ENCODE measurements at places on chromosomes 4 and X.

DNA sequence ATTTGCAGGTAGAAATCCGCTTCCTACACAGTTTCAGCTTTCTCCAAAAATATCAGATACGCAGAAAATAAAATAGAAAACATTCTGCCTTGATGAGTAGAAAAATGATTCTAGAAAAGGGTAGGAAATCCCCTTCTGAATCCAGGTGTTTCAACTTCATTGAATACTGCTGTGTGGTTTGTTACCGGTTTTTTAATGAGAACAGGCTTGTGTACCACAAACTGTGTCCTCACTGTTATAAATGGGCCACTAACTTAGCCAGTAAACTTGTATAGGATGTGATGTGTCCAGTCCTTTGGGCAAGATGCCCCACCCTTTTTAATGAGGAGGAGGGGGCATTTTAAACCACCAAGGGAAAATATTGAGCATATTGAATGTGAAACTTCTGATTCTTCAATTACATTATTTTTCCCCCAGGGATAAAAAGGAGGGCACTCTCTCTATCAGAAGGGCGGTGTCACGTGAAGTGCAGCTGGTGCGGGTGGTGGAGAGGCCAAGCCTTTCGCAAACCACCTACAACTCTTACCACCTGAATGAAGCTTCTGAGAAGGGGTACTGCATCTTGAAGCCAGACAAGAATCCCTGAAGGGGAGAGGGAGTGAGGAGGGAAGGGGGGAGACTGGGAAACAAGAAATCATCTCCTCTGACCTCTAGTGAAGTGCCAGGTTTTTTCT lies 4.5 kb downstream of the CXXC4 start:
- no peak for DNase-seq

- DNase-seq = no peak
These were observed 64.5 kb downstream of the CDS1 start for GRCh38 chr4:84647312-84647884.

DNA sequence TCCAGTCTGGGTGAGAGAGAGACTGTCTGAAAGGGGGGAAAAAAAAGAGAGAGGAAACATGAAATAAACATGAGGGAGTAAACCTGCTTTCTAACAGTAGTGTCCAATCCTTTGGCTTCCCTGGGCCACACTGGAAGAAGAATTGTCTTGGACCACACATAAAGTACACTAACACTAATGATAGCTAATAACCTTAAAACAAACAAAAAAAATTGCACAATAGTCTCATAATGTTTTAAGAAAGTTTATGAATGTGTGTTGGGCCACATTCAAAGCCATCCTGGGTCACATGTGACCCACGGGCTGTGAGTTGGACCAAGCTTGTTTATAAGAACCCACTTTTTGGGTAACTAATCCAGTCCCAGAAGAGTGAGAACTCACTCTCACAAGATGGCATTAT lies 30.3 kb downstream of the PDS5A start:
- DNase-seq = no peak

- no peak for DNase-seq
These were observed 14.3 kb downstream of the JCHAIN start for GRCh38 chr4:70651864-70652506.

- DNase-seq = no peak
These were observed 293.1 kb downstream of the QDPR start for GRCh38 chr4:17218786-17219185.

GRCh38 chr4:71251261-71251660 lies 87.6 kb upstream of the SLC4A4 start:
- DNase-seq = no peak

GRCh38 chr4:78099058-78099457 lies 41.9 kb downstream of the FRAS1 start:
- no peak for DNase-seq

DNA sequence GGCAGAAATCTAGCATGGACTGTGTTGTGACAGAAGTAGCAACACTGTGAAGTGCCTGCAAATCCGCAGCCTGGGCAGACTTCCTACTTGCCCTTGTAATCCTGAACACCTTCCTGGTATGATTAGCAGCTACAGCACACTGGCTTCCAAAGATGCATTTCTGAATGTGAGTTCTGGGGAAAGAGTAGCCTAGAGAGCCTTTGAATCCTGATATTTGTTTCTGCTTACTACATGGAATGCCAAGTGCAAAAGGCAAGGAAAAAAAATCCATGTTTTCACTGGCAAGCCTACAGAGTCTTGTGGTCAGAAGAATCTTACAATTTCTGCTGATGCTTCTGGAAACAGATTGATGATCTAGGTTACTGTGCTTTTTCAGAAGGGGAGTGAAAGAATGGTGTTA lies 223.7 kb downstream of the COL25A1 start:
- DNase-seq = peak; percentile 45

DNA sequence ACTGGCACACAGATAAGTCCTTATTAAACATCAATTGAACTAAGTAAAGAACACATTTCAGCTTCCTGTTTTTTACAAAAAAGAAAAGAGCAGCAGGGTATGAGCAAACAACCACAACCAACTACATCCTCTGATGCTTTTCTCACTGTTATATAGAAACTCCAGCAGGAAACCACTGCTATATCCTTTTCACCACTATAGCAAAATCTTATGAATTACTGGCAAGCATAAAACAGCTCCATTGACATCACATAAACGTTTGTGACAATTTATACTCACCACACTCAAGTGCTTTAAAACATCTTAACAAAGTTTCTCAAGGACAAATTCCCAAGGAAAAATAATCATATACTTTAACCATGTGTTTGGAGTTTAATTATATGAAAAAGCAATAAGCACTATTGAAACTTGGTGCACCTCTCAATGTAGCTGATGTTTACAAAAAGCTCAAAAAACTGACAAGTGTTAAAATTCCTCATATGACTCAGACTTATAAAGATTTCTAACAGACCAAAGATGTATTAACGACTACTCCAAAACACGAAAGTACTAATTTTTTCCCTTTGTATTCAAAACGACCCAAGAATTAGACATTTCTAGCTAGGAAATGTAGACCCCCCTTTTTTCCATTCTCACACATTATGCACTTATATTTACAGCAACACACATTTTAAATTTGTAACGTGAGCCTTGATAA lies 12.9 kb downstream of the GPRIN3 start:
- DNase-seq = no peak

DNA sequence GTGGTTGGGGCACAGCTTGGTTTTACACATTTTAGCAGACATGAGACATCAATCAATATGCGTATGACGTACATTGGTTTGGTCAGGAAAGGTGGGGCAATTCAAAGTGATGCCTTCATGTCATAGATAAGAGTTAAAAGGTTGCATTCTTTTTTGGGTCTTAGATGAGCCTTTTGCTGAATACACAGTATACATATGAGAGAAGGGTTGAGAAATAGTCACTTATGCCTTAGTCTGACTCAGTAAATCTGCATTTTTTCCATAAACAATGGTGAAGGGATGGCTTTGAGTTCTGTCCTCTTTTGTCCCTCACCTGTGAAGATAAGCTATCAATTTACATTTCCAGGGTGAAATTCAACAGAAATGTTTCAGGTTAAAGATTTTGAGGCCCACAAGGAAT lies 43.9 kb upstream of the UGT2B15 start:
- no peak for DNase-seq

All from right hindlimb (tissue), 1 donor.